ENCODE measurements at places on chromosomes 7 and 10.

DNA sequence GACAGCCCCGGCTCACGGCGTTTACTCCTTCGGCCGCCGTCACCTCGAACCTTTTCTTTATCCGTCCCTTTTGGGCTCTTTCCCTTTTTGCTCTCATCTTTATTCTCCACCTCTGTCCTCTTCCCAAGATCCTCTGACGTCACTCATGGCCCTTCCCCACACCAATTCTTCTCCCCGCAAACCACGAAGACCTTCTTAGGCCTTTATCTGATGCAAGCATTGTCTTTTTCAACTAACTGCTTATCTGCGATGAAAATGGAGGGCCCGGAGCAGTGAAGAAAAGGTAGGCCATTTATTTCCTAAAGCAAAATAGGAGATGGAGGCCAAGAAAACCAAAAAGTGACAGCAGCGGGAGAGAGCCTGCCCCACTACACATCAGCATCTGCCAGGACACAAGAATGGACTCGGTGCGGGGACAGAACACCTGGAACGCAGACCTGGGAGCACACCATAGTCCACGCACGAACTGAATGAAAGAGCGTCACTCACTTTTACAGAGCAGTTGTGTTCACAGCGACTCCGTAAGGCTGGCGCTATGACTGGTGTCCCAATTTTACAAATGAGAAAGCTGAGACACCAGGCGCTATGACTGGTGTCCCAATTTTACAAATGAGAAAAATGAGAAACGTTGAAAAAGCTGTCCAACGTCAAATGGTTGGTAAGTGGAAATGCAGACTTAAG is 45.3 kb downstream of the ZNF777 start:
- DNase-seq, result no peak

DNA sequence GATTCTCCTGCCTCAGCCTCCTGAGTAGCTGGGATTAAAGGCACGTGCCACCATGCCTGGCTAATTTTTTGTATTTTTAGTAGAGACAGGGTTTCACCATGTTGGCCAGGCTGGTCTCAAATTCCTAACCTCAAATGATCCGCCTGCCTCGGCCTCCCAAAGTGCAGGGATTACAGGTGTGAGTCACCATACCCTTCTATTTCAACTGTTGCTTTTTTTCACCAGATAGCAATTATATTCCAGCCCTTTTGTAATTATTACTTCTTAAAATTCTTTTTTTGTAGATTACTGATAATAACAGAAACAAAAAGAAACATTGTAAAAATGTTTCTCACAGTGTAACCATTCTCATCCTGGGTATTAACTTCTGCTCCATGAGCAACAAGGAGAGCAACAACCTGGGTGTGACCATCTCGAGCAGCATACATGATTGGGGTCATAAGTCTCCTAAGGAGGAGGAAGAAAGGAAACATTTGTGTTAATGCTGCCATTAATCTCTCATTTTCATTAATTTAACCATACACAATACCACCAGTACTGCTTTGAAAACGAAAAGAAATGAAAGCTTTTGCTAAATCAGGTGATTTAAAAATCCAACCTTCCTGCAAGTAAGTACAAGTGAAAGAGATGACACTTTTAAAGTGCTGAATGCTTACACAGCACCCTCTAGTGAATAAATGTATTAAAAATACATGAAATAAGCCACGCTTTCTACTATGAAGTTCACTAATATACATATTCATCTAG is 41.8 kb downstream of the ASZ1 start:
- no peak for DNase-seq

- DNase-seq, result no peak
Observed at GRCh38 chr10:13514296-13514695, 14.5 kb downstream of the BEND7 start.

GRCh38 chr7:50147951-50148808 is 55.1 kb upstream of the ZPBP start:
- DNase-seq, result peak; percentile 40

DNA sequence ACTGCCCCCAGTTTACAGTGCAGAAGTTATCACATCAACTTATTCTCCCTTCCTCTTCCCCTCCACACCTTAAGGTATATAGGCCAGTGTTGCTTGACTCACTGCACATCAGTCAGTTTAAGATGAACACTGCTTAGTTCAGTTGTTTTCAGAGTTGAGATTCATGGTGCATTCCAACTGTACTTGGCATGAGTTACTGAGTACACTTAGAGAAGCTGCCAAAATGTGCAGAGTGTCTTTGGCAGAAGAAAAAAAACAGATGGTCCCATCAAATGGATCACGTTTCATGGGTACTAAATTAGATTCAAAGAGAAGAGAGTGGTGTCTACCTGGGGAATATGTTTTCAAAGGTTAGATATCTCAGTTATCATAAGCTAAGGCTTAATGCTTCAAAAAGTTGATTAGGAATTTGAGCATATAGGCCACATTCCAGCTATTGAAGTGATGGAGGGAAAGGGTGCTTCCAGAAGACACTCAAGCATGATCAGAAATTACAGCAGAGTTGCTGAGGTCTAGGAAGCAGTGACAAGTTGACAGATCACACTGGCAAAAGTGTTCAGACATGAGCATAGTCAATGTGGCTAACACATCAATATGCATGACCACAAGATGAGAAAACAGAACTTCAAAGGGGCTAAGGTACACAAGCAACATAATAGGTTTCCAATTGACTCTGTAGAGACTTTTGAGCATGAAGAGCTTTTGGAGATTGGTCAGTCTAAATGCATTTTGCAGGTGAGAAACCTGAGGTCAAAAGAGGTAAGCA is 579.2 kb upstream of the CELF2 start:
- DNase-seq, result no peak

GRCh38 chr7:138951953-138952352 is 29.2 kb downstream of the KIAA1549 start:
- no peak for DNase-seq

DNA sequence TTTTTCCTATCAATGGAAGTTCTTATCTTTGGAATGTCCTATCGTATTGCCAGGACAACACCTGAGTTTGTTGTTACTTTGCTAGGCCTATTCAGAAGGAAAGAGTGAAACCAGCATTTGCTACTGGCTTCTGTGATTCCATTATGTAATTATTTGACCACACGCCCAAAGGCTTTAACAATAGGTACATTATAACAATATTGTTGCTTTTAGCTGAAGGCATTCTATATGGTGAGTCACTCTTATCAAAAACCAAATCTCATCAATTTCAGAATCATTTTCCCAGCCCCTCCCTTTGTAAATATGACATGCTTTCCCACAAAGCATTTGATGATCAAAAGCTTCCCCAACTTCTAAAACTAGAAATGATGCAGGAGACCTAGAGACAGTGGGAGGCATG is 294.4 kb upstream of the NEBL start:
- DNase-seq, result no peak

- no peak for DNase-seq
Observed at GRCh38 chr10:81820418-81820817, 54.6 kb upstream of the NRG3 start.

- no peak for DNase-seq
Observed at GRCh38 chr10:99372546-99373271, 43.6 kb downstream of the CNNM1 start.
